ENCODE measurements at places on chromosomes 16 and 17. TPM values are rescaled to one million over a fixed set of nuclear protein-coding genes. Genes with fewer than 3 reads are reported as not detected.

Gene HBQ1
- not detected for total RNA-seq

Gene AURKB
- not detected for total RNA-seq

Gene TM4SF5
- not detected for total RNA-seq

Gene GJC1
- not detected for total RNA-seq

Gene SMIM22
- not detected for total RNA-seq

Gene HSF5
- total RNA-seq, result 3.0 TPM

Gene LRRC59
- 25.7 TPM for total RNA-seq

Gene HSD17B2
- total RNA-seq, result not detected

Gene HSPB9
- total RNA-seq, result not detected

Gene FCSK
- 39.7 TPM for total RNA-seq

Gene KCNAB3
- total RNA-seq, result 16.1 TPM

Gene FBXO39
- total RNA-seq, result not detected

Gene TMEM114
- total RNA-seq, result not detected

Gene NECAB2
- not detected for total RNA-seq

Gene CD300E
- not detected for total RNA-seq

Gene GRB7
- not detected for total RNA-seq

Gene SMTNL2
- not detected for total RNA-seq

Gene ADCY9
- total RNA-seq, result 6.2 TPM

Gene HSDL1
- 23.6 TPM for total RNA-seq

Gene HEATR9
- total RNA-seq, result 1.2 TPM

Gene CASKIN2
- total RNA-seq, result 0.65 TPM

Gene ODAD4
- total RNA-seq, result not detected

Gene MPV17L
- total RNA-seq, result not detected

Gene ZP2
- not detected for total RNA-seq

Gene KRT9
- total RNA-seq, result not detected

Gene ITGB4
- total RNA-seq, result 1.5 TPM

Gene PFN1
- 486 TPM for total RNA-seq

Gene OTOP2
- total RNA-seq, result not detected

Gene CA10
- total RNA-seq, result not detected

Gene SYT17
- 0.52 TPM for total RNA-seq

Gene GLYR1
- total RNA-seq, result 111 TPM

Gene CARD14
- total RNA-seq, result not detected

Gene NR1D1
- total RNA-seq, result 19.2 TPM

Gene IRF8
- 17.8 TPM for total RNA-seq

Gene CCDC200
- total RNA-seq, result 1.4 TPM

Gene GP1BA
- total RNA-seq, result not detected

Gene TOM1L1
- total RNA-seq, result not detected

Gene CCL17
- not detected for total RNA-seq

Gene CCDC182
- not detected for total RNA-seq

Gene MSRB1
- total RNA-seq, result 10.0 TPM

Gene SNAI3
- 2.3 TPM for total RNA-seq

Gene CSH2
- total RNA-seq, result not detected

Gene SLC16A13
- 14.7 TPM for total RNA-seq

Gene MYH2
- total RNA-seq, result not detected

Gene NCOR1
- 163 TPM for total RNA-seq

Gene GCGR
- not detected for total RNA-seq

Gene ABCA9
- 0.30 TPM for total RNA-seq

Gene FBXL19
- total RNA-seq, result 16.8 TPM

All from naive thymus-derived CD8-positive, alpha-beta T cell (primary cell).